Fibroblast of skin of scalp (primary cell): ENCODE measurements at places on chromosomes 6 and 20.

- no peak for DNase-seq
These were observed 19.0 kb downstream of the OR2H2 start for GRCh38 chr6:29603930-29604329.

DNA sequence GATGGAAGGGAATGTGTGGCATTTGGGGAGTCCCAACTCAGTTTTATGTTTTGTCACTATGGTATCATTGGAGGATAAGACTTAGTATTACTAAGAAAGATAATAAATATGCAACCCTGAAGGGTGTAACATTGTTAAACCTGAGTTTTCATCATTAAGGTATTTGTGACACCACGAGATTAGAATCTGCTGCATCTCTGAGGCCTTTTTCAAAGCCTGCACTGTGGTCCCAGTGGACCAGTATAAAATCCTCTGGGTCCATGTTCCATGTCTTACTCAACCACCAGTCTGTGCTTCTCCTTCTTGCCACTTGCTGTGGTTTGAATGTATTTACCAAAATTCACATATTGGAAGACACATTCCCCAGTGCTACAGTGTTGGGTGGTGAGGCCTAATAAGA, 130.6 kb downstream of the TBX18 start:
- DNase-seq = peak; percentile 74

- no peak for DNase-seq
These were observed 51.7 kb downstream of the DTD1 start for GRCh38 chr20:18639501-18639979.

- DNase-seq = peak; percentile 33
These were observed 13.9 kb upstream of the KLHL31 start for GRCh38 chr6:53679446-53679933.

- DNase-seq = no peak
These were observed 220.3 kb downstream of the MAFB start for GRCh38 chr20:40468759-40469158.

GRCh38 chr6:18276610-18277236, 12.4 kb upstream of the DEK start:
- DNase-seq = no peak

GRCh38 chr6:70901324-70901723, 55.5 kb downstream of the B3GAT2 start:
- no peak for DNase-seq

GRCh38 chr6:13425270-13425873, 62.0 kb downstream of the GFOD1 start:
- no peak for DNase-seq

- DNase-seq = peak; percentile 88
These were observed 200.7 kb upstream of the THBS2 start for GRCh38 chr6:169454204-169454871.

DNA sequence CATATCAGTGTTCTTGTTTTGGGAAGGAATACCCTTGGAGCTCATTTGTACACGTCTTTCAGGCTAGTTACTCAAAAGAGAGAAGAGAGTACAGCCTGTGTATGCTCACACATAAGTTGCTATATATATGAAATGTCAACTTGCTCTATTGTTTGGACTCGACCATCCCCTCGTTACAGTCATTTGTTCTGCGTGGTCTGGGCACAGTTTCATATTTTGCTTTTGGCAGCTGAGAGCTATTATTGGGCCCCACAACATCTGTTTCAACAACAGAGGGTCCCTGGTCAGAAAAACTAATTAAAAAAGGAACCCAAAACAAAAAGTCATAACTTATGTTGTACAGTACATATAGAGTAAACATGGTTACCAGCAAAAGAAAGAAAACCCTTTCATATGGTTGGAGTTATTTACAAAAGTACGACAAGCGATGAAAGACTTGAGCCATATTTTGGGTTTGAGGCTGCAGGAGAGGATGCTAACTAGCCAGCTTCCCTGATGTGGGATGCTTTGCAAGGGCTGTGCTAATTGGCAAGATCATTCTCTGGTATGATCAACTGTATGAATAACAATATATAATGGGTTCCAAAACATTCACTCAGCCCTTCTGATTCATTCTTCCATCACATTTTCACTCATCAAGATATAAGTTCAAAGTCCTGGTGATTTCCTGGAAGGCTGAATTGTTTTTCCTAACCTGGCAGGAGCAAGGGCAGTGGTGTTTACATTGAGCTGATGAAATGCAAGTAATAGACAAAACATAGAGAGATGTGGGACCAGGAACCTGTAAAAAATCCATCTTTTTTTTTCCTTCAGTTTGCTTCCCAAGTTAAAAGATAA, 137.9 kb downstream of the RPS12 start:
- no peak for DNase-seq

- DNase-seq = no peak
These were observed 3.2 kb downstream of the SNX21 start for GRCh38 chr20:45836841-45837240.

- peak; percentile 16 for DNase-seq
These were observed 726.9 kb upstream of the CITED2 start for GRCh38 chr6:140101367-140101766.

GRCh38 chr20:1134836-1135235, 16.4 kb downstream of the PSMF1 start:
- no peak for DNase-seq

GRCh38 chr6:161169035-161169434, 104.8 kb downstream of the AGPAT4 start:
- DNase-seq = no peak

DNA sequence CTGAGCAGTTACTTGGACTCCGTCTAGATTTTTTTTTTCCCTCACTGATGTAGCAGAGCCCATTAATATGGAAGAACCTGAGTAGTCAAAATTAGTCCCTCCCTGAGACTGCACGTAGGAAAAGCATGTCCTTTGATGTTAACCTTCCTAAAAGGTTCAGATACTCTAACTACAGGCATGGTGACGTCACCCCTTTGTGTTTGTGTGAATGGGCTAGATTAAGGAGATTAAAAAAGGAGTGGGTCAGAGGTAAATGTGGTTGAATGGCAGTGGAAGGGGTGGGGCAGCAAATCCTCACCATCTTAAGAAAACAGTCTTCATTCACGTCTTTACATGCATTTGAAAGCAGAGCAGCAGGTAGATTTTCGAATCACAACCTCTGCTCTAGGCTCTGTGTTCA, 521.1 kb downstream of the TFAP2B start:
- no peak for DNase-seq

DNA sequence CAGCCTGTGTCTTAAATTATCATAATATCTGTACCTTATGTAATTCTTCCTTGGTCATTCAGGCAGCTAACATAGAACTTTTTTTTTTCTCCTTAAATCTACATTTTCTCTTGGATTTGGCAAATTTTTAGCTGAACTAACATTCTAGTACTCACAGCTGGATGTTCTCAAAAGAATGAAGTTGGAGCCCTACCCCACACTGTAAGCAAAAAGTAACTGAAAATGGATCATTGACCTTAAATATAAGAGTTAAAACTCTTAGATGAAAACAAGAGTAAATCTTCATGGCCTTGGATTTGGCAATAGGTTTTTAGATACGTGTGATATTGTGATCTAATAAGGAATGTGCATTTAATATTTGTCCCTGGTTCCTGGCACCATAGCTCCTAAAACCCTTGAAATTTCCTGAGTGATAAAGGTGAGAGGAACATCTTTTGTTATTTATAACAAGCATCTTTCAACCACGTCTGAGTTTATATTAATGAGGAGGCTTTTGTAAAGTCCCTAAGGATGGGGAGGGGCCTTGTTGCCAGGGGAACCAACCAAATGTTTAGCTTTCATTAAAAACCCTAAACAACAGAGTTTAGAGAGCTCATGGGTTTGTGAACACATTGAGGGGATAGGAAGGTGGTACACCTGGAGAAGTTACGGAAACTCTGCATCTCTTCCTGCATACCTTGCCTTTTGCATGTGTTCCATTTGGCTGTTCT, 106.1 kb upstream of the ADGRF4 start:
- no peak for DNase-seq
